K562 (cell line): ENCODE measurements at places on chromosomes 6 and 20. TPM values are rescaled to one million over a fixed set of nuclear protein-coding genes. Genes with fewer than 3 reads are reported as not detected.

DNA sequence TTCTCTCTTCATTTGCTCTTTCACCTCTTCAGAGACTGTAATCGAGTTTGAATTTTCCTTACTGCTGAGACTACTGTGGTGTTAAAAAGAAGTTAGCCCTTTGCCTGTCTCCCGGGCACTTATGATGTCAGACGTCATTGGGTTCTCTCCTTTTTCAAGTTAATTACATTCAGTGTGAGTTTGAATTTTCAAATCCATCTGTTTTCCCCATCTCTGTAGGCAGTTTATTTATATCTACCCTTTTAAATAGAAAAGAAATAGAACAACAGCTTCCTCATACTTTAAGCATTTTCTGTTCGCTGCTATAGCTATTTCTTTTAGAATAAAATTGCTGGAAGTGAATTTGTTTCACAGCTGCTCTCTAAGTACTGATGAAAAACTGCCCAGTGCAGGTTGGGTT lies 81.4 kb downstream of the MCHR2 start:
- H3K27me3 ChIP-seq = no peaks in the 10 kb centered on the region
- no peak for DNase-seq
- no peaks in the 10 kb centered on the region for H3K4me1 ChIP-seq
- H3K27ac ChIP-seq = no peak overlapping the region

DNA sequence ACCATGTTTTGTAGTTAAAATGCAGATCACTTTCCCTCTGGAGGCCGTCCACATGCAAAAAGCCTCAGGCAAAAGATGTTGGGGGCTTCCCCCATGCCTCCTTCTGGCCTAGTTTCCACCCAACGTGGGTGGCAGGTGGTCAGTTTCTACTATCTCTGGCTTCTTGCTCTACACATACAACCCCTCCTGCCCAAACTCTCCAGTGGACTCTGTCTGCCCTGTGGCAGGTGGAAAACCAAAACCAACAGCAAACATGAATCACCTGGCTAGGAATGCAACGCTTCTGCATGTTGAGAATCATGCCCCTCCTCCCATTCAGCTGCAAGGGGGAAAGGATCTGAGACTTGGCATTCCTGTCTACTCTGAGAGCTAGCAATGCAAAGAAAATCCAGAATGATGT lies 94.8 kb downstream of the MBOAT1 start:
- H3K4me1 ChIP-seq = no peaks in the 10 kb centered on the region
- H3K27me3 ChIP-seq = no peaks in the 10 kb centered on the region
- DNase-seq = no peak
- peaks cover 8% of the 10 kb centered on the region; the same call in 2 of the 3 replicates for H3K36me3 ChIP-seq
- H3K27ac ChIP-seq = no peak overlapping the region

Gene NMBR
- total RNA-seq = not detected in 2 replicates

Gene NKX2-2
- total RNA-seq = not detected in 2 replicates

Gene BANF2
- not detected in 2 replicates for total RNA-seq

Gene TBC1D22B
- 16.1 and 17.2 TPM in 2 replicates for total RNA-seq

GRCh38 chr20:10200330-10200729 lies 18.3 kb upstream of the SNAP25 start:
- no peaks in the 10 kb centered on the region for H3K36me3 ChIP-seq
- no peaks in the 10 kb centered on the region for H3K27me3 ChIP-seq
- no peaks in the 10 kb centered on the region for H3K4me1 ChIP-seq
- H3K27ac ChIP-seq = no peak overlapping the region
- no peak for DNase-seq

DNA sequence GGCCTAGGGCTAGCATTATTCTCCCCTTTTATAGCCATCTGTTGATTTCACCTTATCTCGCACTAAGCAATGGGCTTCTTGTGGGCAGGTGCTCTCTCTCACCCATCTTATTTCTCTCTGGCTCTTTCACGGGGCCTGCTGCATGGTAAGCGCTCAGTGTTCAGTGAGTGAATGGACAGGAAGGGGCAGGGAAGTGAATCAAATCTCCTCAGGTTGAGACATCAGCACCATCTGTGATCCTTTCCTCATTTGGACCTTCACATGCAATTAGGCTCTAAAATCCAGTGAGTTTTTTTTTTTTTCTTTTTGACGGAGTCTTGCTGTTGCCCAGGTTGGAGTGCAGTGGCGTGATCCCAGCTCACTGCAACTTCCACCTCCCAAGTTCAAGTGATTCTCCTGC lies 76.5 kb upstream of the EZR start:
- no peak overlapping the region for H3K27ac ChIP-seq
- no peak for DNase-seq
- H3K27me3 ChIP-seq = no peaks in the 10 kb centered on the region
- H3K36me3 ChIP-seq = no peaks in the 10 kb centered on the region
- no peak overlapping the region for H3K4me3 ChIP-seq
- no peaks in the 10 kb centered on the region for H3K4me1 ChIP-seq

GRCh38 chr6:3977875-3978711 lies 100.8 kb downstream of the FAM217A start:
- no peaks in the 10 kb centered on the region for H3K4me1 ChIP-seq
- H3K4me3 ChIP-seq = no peak overlapping the region
- H3K27me3 ChIP-seq = peaks cover 14% of the 10 kb centered on the region
- peak; percentile 53 for DNase-seq
- H3K36me3 ChIP-seq = no peaks in the 10 kb centered on the region
- H3K27ac ChIP-seq = no peak overlapping the region
